ENCODE measurements at places on chromosomes 6 and 20. TPM values are rescaled to one million over a fixed set of nuclear protein-coding genes. Genes with fewer than 3 reads are reported as not detected.

TRIM31 gene
- 0.09 TPM for total RNA-seq

BPIFB2 gene
- total RNA-seq, result not detected

- no peak for DNase-seq
Observed at GRCh38 chr6:51203504-51203903, 384.8 kb downstream of the TFAP2B start.

DNA sequence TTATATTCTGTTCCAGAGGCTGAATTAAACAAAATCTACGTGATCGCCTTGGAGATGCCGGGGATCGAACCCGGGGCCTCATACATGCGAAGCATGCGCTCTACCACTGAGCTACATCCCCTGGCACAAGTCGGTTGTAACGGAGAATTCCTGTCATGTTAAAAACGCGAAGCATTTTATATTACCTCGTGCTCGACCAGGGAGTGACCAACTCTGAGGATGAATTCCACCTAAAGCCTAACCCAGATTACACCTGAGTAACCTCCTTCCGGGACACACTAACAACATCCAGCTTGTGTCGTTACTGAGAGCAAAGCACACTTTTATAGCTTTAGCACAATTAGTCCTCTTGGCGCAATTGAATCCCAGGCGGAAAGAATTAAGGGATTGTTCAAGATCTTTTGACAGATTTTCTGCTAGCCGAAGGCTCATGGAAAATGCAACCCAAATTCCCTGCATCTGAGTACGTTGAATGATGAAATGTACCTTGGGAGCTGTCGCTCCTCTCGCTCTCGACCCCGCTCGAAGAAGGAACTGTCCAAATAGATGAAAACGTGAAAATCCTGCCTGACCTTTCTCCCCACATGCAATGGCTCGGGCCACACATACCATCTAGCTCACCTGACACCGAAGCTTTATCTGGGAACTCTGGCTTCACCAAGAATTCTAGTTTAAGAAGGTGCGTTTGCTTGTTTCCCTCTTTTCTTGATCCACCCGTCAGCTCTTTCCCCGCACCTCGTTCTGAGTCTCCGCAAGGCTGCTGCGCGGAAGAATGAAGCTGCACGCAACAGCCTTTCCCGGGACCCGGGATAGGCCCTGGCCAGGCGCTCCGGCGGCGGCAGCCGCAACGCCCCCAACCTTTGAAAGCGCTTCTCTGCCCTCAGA lies 148.3 kb downstream of the GPX5 start:
- DNase-seq, result peak; percentile 74

DNA sequence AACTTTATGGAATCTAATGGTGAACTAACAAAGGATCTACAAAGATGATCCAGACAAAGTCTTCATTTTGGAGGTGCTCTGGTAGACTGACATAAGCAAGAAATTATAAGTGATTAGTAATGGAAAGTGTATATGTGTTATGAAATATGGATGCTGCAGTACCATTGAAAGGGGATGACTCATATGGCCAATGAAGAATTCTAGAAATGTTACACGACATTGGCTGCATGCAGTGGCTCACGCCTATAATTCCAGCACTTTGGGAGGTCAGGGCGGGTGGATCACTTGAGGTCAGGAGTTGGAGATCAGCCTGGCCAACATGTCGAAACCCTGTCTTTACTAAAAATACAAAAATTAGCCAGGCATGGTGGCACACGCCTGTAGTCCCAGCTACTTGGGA lies 23.5 kb downstream of the CFAP206 start:
- no peak for DNase-seq

GRCh38 chr6:144415014-144415413 lies 129.9 kb downstream of the UTRN start:
- no peak for DNase-seq

DNA sequence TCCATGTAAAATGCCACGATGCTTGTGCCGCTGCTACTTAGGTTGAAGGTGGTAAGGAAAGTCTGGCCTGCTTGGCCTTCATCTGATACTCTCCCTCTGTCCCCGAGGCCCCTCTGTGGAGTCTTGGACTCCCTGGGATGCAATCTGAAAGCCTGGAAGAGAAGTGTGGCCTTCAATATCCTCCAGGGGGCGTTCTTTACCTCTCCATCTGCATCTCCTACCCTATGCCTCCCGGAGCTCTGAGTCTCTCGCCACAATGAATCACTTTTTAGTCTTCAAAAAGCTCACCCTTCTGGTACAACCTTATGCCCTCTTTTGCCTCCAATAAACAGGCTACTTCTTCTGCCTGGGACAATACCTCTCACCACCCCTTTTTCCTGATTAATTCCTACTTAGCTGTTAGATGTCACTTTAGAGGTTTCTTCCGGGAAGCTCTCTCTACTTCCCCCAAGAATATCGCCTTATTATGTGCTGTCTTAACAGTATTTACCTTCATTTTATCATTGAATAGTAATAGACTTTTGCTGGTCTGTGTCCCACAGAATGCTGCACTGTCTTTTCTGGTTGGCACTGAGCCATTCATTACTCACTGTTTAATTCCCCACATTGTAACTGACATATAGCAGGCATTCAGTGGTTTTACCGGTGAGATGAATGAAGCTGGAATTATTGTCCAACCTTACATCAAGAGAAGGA lies 13.9 kb upstream of the ATG5 start:
- DNase-seq, result peak; percentile 82

DNA sequence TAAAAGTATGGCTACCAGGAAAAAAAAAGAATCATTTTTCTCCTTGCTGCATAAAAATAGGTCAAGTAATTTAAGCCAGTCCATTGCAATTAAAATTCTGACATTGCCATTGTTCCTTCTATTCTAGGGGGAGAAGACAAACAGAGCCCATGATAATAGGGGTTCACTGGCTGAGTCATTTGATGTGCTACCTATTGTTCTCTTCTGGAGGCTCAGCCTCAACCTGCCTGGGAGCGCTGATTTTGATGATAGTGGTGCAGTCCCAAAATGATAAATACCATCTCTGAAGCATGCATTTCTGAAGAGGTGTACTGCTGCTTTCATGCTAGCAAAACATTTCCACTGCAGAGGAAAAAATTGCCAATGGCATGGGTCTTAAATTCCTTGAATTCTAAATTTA lies 5.8 kb downstream of the CITED2 start:
- no peak for DNase-seq

DNA sequence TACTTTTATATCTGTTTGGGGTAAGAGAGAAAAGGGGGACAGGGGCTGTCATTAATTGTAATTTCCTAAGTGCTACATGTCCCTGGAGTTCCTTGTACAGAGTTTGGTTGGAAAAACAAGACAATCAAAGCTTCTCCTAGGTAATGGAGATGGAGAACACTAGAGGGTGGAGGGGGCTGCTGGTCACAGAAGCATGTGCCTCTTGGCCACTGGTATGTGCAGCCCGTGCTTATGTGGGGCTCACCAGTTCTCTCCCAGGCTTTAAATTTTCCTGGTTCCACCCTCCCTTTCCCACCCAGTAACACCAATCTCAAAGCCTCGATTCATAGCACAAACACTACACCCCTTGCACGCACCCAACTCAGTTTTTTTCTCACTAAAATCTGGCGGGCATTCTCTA lies 165.6 kb downstream of the SAMD5 start:
- DNase-seq, result no peak

GRCh38 chr20:54372313-54372712 lies 103.1 kb upstream of the DOK5 start:
- DNase-seq, result no peak

- DNase-seq, result peak; percentile 67
Observed at GRCh38 chr20:3995067-3995748, 20.1 kb downstream of the RNF24 start.
